GM12878 (cell line): ENCODE measurements at places on chromosomes 7 and 10. TPM values are rescaled to one million over a fixed set of nuclear protein-coding genes. Genes with fewer than 3 reads are reported as not detected.

- DNase-seq: no peak
Observed at GRCh38 chr7:54360075-54360840, 181.9 kb upstream of the VSTM2A start.

Gene AKR1C4
- 0.20 TPM in 1 of 2 replicates, not detected in the other for polyA plus RNA-seq

DNA sequence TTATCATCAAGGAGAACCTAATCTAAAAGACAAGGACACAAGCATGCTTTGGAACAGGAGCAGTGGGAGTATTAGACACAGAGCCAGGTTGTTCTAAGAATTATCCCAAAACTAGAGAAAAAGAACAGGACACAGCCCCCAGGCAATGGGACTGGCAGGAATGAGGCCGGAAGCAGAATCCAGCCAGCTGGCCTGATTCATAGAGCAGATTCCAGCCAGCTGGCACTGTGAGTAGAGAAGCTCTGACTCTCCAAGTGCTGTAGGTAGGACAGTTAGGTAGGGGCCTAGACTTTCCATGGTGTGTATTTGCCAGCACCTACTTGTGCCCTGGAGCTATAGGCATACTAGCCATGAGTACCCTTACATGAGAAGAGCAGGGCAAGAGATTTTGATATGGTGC lies 13.3 kb upstream of the RAB18 start:
- DNase-seq: no peak

Gene LRRN3
- polyA plus RNA-seq: 0.24 TPM in 1 of 2 replicates, not detected in the other

Gene ZPBP
- polyA plus RNA-seq: not detected in 2 replicates

DNA sequence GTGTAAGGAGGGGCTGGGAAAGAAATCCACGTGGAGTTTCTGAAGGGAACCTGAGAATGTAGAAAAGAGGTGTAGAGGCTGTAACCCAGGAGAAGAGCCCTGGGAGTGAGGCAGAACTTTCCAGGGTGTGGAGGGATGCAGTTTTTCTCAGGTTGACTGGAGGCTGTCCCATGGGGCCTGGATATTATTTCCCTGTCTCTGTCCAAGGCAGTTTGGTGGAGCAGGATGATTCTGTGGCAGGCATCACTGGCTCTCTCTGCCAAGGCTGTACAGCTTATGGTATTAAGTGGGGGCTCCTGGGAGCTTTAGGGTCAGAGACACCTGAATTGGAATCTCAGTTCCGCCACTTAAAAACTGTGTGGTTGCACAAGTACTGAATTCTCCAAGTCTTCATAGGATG lies 81.6 kb downstream of the CHN2 start:
- no peak for DNase-seq

DNA sequence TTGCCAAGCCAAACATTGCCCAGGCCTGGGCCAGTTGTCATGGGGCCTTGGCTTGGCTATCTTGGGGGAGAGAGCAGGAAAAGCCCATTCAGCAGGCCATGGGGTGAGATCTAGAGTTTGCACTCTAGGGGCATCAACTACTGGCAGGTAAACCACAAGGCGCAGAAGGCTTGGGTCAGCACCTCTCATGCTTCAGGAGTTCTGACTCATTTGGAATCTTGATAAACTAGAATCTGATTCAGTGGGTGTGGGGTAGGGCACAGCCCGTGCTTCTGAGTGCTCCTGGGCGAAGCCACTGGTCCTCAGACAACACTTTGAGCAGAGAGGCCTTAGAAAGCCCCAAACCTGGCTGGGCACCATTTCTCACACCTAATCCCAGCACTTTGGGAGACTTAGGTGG lies 81.1 kb downstream of the RGS10 start:
- no peak for DNase-seq

DNA sequence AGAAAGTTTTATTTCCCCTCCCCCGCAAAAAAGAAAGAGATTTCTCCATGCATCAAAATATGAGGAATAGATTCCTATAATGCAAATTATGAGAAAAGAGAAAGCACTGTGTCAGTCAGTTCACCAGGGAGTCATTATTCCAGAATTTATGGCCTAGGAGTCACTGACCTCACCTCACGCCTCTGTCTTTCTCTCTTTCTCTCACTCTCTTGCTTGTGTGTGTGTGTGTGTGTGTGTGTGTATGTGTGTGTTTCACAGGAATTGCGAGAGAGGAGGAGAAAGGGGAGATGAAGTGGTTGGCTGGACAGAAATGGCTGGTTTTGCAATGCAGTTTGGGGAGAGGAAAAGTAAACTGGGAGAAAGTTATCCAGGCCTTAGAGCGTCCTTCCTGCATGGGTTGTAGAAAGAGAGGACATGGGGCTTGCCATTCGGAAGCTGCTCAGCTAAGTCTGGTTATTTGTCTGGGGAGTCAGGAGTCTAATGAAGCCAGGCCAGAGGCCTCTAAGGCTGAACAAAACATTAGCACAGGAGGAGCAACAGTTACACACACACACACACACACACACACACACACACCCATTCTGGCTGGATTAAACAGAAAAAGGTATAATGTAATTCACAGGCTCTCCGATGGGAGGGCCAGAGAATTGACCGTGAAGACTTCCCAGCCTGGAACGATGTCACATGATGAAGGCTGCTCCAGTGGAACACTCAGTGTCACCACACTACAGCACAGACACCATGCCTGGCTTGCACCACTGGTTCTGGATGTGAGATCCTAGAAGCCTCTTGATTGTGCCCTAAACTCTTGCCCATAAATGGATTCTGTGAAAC lies 12.8 kb upstream of the FFAR4 start:
- DNase-seq: no peak

DNA sequence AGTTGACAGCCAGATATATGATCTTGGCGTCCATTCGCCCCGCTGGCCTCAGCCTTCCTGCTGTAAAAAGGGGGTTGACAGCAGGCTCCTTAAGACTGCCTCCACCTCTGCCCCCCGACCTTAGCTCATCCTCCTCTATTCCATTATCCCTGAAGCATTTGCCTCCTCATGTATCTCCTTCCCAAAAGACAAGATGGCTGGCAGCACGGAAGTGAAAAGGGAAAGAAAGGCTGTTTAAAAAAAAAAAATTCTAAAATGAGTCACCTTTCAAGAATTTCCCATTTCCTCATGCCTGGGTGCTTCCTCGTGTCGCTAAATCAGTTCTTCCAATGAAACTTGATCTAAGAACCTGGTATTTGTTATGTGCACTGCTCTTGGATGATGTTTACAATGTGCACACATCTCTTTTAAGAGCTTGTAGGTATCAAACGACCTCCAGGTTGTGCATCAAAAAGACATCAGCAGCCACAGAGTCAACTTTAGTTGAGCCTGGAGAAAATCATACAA lies 1.7 kb downstream of the SCRN1 start:
- DNase-seq: no peak

Gene HKDC1
- not detected in 2 replicates for polyA plus RNA-seq

DNA sequence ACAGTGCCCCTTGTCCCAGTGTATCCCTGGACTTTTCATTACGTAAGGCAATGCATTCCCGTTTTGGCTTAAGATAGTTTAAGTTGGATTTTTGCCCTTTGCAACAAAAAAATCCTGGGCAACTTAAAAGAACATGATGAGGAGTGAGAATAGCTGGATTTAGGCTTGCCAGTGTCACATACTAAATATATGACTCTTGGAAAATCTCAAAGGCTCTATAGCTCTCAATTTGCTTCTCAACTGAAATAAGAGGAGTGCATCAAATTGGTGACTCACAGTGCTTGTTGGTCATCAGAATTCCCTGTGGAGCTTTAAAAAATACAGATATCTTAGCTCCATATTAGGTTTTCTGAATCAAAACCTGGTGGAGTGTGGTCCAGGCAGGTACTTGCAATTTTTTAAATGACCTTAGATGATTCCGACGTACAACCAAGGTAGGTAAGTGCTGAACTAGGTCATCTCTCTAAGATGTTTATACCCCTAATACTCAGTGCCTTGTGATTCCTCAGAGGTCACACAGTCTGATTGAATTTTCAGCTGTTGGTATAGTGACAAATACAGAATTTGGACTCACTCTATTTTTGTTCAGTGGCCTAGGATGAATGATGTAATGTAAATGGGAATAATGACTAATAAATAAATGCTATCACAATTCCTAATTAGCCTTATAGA lies 33.9 kb upstream of the ORC5 start:
- DNase-seq: no peak

Gene UPK3B
- polyA plus RNA-seq: 0.26 and 0.37 TPM in 2 replicates

Gene CRTAC1
- polyA plus RNA-seq: not detected in 2 replicates

DNA sequence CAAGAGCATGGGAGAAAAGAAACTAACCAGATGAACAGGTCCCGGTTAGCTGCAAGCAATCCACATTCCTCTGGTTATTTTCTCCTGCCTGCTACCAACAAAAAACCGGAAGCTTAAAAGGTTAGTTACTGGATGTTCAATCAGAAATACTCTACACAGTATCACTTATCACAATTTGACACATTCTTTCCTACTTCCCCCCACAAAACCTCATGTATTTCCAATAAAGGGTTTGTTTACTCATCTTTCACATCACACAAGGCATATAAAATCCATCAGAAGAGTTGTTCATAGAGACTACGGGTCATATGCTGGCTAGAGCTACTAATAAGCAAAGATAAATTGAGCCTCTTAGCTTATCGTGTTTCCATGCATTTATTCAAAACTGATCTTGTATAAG lies 4.8 kb downstream of the SLC25A28 start:
- DNase-seq: no peak

DNA sequence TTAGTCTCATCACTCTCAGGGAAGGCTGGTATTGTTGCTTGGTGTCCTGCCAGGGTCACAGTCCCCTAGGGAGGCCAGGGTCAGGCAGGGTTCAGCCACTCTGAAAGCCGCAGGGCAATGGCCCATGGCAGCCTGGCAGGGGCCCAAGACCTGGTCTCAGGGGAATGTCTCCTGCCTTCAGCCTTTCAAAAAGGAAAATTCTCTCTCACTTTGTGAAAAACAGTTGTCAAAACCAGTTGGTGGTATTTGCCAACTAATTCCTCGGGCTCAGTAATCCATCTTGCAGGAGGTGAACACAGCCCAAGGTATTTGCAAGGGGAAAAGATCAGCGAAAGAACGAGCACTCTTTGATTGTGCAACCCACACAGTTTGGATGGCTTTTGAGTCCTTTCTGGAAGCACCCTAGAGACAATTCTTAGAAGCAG lies 101.5 kb downstream of the JCAD start:
- DNase-seq: no peak

Gene ZNF212
- polyA plus RNA-seq: 9.2 and 9.6 TPM in 2 replicates

DNA sequence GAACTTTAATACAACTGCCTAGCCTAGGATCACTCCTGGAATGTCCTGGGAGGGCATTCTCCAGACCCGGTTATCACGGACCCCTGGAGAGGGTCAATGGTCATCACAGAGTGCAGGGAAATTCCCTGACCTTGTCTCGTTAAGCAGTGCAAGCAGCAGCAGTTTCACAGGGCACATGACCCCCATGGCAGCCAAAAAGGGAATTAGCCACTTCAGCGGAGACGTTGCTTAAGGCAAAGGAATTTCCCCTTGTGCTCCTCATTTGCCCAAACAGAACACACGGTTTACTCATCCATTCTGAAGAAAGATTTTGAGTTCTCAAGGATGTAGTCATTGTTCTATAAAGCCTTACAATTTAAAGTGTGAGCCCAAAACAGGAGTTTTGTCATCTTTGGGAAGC lies 260.3 kb downstream of the SNX13 start:
- DNase-seq: no peak

DNA sequence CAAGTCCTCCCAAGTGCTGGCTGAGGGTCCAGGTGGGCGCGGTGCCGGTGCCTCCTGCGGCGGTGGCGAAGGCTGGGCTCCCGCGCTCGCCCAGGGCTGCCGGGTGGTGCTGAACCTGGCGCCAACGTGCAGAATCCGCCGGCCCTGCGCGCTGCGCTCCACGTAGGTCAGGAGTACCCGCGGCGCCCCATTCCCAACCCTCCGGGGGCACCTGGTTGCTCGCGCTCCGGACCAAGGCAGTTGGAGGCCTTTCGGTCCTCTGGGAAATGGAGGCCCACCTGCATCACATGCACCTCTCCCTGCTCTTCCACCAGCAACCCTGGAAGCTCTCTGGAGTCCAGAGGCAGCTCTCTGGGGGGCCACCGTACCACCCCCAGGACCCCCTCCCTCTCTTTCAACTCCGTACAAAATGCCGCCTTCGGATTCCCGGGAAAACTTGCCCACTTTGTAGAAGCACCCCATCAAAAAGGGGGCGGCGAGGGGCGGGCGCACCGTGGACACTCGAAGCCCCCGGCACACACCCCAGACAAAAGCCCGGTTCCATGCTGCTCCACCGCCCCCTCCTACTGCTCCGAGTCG lies 745 bp downstream of the SLC16A9 start:
- DNase-seq: no peak

Gene PIK3CG
- polyA plus RNA-seq: 2.3 and 2.5 TPM in 2 replicates

DNA sequence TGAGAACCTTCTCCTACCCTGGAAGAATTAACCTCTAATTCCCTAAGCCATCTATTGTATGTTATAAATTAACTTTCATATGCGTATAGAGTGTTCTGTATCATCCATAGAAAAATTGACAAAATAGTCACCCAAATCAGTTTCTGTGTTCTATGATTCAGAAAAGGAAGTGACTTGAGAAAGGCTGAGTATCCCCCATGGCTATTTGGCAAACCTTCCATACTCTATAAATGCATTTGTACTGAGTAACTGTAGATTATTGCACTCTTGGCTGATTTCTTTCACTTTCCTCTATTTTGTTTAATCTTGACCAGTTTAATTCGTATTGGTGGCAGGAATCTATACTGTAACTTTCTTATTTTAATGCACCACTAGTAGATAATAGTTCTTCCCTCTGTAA lies 182.2 kb downstream of the HTR7 start:
- DNase-seq: no peak

Gene TMEM273
- 10.3 and 14.9 TPM in 2 replicates for polyA plus RNA-seq

GRCh38 chr7:156533420-156533819 lies 107.2 kb upstream of the RNF32 start:
- DNase-seq: no peak

Gene UCN3
- polyA plus RNA-seq: not detected in 2 replicates

- DNase-seq: no peak
Observed at GRCh38 chr10:13880760-13881159, 294.0 kb downstream of the PRPF18 start.
